ENCODE measurements at places on chromosomes 13 and 19.
A peak's percentile ranks its signal among the peaks of the same experiment; 100 is the strongest.

DNA sequence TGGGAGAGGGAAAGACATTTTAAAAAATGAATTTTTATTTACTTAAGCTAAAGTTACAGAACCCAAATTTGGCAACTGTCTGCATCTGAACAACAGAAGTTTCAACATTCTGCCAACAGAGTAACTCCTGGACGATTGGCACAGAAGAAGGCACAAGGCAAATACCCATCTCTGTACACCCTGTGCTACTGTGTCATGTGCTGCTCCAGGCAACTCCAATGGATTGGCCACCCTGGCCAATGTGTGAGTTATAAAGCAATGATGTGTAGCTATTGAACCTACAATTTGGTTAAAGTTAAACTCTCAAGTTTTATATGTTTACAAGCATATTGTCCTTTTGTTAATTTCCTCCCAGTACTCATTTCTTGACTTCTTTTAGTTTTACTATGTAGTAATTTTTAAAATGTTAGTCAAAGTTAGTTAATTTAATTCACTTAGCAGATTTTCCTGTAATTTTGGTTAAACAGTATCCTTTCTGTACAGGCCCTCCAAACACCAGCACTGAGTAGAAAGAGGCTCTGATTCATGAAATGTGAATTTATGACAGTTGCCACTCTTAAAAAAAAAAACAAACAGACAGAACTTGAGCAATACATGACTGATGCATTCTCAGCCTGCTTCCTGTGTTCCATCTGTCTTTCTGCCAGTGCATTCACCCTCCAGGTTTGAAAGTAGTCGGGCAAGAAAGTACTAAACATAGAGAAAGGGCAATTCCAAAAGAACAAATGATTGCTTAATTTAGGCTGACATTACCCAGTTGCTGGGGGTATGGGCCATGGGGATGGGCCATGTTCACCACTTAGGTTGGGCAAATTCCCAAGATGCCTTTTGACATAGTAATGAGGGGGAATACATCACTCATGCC, 5.9 kb downstream of the STARD13 start:
- DNase-seq = no peak

GRCh38 chr13:107817647-107818287, 397.6 kb downstream of the LIG4 start:
- DNase-seq = no peak

DNA sequence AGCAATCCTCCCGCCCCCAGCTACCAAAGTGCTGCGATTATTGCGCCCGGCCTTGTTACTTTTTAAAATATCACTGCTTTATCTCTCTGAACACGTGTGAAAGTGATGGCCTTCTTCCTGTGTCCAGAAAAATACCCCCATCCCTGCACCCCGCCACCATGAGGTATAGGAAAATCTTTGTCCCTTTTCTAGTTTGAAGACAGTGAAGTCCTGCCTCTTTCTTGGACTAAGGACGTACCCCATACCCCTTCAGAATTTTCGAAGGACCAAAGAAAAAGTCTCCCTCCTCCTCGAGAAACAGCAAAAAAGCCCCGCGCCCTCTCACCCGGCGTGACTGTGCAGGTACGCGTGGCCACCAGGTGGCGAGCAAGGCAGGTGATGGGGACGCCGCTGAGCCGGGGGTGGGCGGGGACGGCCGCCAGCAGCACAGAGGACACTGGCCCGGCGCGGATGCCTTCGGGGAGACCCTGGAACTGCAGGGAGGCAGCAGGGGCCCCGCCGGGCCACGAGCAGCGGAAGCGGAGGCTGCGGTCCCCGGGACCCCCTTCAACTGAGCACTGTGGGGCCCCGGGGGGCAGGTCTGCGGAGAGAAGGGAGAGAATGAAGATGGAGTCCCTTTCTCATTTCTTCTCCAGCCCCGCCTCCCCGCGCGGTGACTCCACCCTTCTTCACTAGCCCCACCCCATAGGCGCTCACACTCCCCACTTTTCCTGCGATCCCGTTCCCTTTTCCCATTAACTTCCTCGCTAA, 3.2 kb downstream of the VSIG10L start:
- peak; percentile 94 for DNase-seq

GRCh38 chr19:21352830-21353229, 6.0 kb upstream of the ZNF738 start:
- no peak for DNase-seq
